ENCODE measurements at places on chromosomes 1 and 21. TPM values are rescaled to one million over a fixed set of nuclear protein-coding genes. Genes with fewer than 3 reads are reported as not detected.

LRRC38 gene
- total RNA-seq: not detected

KRTAP21-2 gene
- not detected for total RNA-seq

BSDC1 gene
- 78.7 TPM for total RNA-seq

MYCL gene
- total RNA-seq: 8.1 TPM

TSPEAR gene
- total RNA-seq: 3.2 TPM

C8B gene
- not detected for total RNA-seq

ILDR2 gene
- 12.3 TPM for total RNA-seq

SLC5A9 gene
- total RNA-seq: 0.83 TPM

DYRK3 gene
- total RNA-seq: 21.2 TPM

CRB1 gene
- 0.54 TPM for total RNA-seq

DNTTIP2 gene
- 10.4 TPM for total RNA-seq

LGR6 gene
- total RNA-seq: not detected

CNIH3 gene
- total RNA-seq: 3.7 TPM

- peaks cover 22% of the 10 kb centered on the region for H3K4me1 ChIP-seq
- no peak overlapping the region for H3K27ac ChIP-seq
- DNase-seq: no peak
- H3K36me3 ChIP-seq: peaks cover 5% of the 10 kb centered on the region
- no peaks in the 10 kb centered on the region for H3K27me3 ChIP-seq
- H3K4me3 ChIP-seq: no peak overlapping the region
These were observed 134.4 kb downstream of the GALNT2 start for GRCh38 chr1:230201445-230201844.

GRCh38 chr1:153608089-153608682 lies 4.8 kb downstream of the S100A16 start:
- DNase-seq: no peak
- no peaks in the 10 kb centered on the region for H3K27me3 ChIP-seq
- peaks cover 32% of the 10 kb centered on the region for H3K4me1 ChIP-seq
- H3K27ac ChIP-seq: peak overlapping the region; percentile 74
- no peak overlapping the region for H3K4me3 ChIP-seq
- H3K36me3 ChIP-seq: no peaks in the 10 kb centered on the region

DNA sequence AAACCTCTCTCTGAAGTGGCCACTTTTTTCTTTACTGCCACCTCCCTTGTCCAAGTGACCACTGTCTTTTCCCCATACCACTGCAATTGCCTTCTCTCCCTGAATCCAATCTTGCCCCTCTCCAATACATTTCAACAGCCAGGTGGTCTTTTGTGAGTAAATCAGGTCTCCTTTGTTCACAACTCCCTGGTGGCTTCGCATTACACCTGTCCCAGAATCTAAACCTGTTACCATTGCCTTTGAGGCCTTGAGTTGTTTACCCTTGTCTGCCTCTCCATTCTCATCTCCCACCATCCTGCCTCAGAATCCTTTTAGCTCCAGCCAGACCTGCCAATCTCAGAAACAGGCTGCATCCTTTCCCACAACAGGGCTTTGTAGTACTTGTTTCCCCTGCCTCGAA lies 21.8 kb upstream of the DYNLT5 start:
- H3K4me1 ChIP-seq: no peaks in the 10 kb centered on the region
- no peaks in the 10 kb centered on the region for H3K36me3 ChIP-seq
- no peaks in the 10 kb centered on the region for H3K27me3 ChIP-seq
- H3K4me3 ChIP-seq: no peak overlapping the region
- no peak overlapping the region for H3K27ac ChIP-seq

DNA sequence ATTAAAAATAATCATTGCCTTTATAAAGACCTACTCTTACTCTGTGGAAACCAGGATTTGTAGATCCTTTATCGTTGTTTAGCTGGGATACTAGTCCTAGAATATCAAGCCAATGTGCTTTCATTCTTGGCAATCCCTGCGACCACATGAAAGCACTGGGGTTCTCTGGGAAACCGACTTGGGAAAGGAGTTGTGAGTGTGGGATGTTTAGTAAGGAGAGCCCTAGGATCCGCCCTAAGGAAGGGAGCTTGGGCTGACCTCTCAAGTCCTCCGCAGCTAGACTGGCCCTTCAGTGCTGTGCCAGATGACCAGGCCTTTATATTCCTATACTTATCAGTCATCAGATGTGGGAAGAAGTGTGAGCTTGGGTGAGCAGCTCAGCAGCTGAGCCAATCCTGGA lies 5.2 kb upstream of the KRTAP19-8 start:
- no peaks in the 10 kb centered on the region for H3K27me3 ChIP-seq
- no peak overlapping the region for H3K4me3 ChIP-seq
- no peaks in the 10 kb centered on the region for H3K4me1 ChIP-seq
- no peak for DNase-seq
- no peaks in the 10 kb centered on the region for H3K36me3 ChIP-seq
- no peak overlapping the region for H3K27ac ChIP-seq

GRCh38 chr21:17003258-17003615 lies 509.6 kb upstream of the CXADR start:
- H3K36me3 ChIP-seq: no peaks in the 10 kb centered on the region
- H3K4me1 ChIP-seq: peaks cover 6% of the 10 kb centered on the region
- H3K4me3 ChIP-seq: no peak overlapping the region
- no peak overlapping the region for H3K27ac ChIP-seq
- DNase-seq: no peak

GRCh38 chr1:235423214-235423652 lies 56.0 kb downstream of the TBCE start:
- DNase-seq: no peak
- H3K36me3 ChIP-seq: no peaks in the 10 kb centered on the region
- no peak overlapping the region for H3K4me3 ChIP-seq
- no peaks in the 10 kb centered on the region for H3K4me1 ChIP-seq
- no peak overlapping the region for H3K27ac ChIP-seq
- no peaks in the 10 kb centered on the region for H3K27me3 ChIP-seq

DNA sequence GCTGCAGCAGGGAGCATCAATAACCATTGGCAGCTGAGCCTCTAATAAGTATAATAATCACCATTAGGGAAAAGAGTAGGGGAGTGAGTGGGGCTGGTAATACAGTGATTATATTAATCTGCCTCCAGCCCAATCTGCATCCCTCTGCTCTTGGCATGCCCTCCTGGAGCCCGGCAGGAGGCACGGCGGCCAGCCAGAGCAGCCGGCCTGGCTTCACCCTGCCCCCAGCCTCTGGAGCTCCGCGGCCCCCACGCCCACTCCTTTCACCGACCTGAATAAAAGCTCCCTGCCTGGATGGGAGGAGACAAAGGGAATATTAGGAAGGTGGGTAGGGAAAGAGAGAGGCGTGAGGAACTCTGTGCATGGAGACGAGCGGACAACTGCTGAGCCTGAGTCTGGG lies 28.3 kb downstream of the OPTC start:
- H3K27ac ChIP-seq: no peak overlapping the region
- no peaks in the 10 kb centered on the region for H3K36me3 ChIP-seq
- no peak for DNase-seq
- H3K4me1 ChIP-seq: peaks cover 13% of the 10 kb centered on the region

- no peaks in the 10 kb centered on the region for H3K27me3 ChIP-seq
- DNase-seq: no peak
- no peak overlapping the region for H3K27ac ChIP-seq
- H3K4me1 ChIP-seq: no peaks in the 10 kb centered on the region
- peaks cover 18% of the 10 kb centered on the region for H3K36me3 ChIP-seq
These were observed 10.2 kb downstream of the COL6A1 start for GRCh38 chr21:45991606-45992300.

GRCh38 chr1:167429612-167430011 lies 88.7 kb downstream of the CD247 start:
- H3K4me1 ChIP-seq: peaks cover 12% of the 10 kb centered on the region
- H3K4me3 ChIP-seq: no peak overlapping the region
- no peak overlapping the region for H3K27ac ChIP-seq
- DNase-seq: no peak
- no peaks in the 10 kb centered on the region for H3K36me3 ChIP-seq

DNA sequence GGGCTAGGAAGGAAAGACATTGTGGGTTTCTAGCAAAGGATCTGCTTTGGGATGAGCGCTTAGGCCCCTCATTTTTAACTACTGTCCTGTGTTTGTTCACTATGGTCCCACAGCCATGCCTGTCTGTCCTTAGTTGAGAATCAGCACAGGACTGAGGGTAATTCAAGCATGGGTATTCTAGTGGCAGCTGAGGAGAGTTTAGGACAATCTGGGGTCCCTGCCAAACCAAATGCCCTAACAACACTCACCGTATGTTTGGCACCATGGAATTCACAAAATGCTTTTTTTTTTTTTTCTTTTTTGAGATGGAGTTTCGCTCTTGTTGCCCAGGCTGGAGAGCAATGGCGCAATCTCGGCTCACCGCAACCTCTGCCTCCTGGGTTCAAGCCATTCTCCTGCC lies 10.4 kb downstream of the ARHGEF11 start:
- no peak for DNase-seq
- H3K4me1 ChIP-seq: no peaks in the 10 kb centered on the region
- H3K27ac ChIP-seq: no peak overlapping the region
- no peak overlapping the region for H3K4me3 ChIP-seq
- H3K27me3 ChIP-seq: no peaks in the 10 kb centered on the region

- H3K27ac ChIP-seq: no peak overlapping the region
- H3K4me1 ChIP-seq: no peaks in the 10 kb centered on the region
- no peaks in the 10 kb centered on the region for H3K36me3 ChIP-seq
- DNase-seq: no peak
- H3K4me3 ChIP-seq: no peak overlapping the region
These were observed 11.6 kb downstream of the UROD start for GRCh38 chr1:45023663-45024062.

DNA sequence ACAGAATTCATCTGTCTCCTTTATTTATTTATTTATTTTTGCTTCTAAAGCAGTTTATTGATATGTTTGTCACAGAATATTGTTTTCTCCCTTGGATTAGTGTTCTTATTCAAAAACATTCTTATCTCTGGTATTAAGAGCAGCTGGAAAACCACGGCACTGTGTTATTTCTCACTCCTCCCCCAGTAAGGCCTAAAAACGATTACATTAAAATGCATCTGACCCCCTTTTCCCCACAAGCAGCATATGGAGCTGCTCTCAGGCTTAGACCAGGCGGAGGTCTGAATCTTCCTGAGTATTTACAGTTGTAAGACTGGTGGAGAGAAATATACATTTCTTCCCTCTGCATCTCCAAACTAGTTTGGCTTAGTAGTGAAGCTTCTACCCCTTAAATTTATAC lies 86.8 kb downstream of the HLX start:
- H3K4me3 ChIP-seq: no peak overlapping the region
- no peaks in the 10 kb centered on the region for H3K36me3 ChIP-seq
- peaks cover 6% of the 10 kb centered on the region for H3K4me1 ChIP-seq
- H3K27ac ChIP-seq: no peak overlapping the region
- no peak for DNase-seq
- no peaks in the 10 kb centered on the region for H3K27me3 ChIP-seq

DNA sequence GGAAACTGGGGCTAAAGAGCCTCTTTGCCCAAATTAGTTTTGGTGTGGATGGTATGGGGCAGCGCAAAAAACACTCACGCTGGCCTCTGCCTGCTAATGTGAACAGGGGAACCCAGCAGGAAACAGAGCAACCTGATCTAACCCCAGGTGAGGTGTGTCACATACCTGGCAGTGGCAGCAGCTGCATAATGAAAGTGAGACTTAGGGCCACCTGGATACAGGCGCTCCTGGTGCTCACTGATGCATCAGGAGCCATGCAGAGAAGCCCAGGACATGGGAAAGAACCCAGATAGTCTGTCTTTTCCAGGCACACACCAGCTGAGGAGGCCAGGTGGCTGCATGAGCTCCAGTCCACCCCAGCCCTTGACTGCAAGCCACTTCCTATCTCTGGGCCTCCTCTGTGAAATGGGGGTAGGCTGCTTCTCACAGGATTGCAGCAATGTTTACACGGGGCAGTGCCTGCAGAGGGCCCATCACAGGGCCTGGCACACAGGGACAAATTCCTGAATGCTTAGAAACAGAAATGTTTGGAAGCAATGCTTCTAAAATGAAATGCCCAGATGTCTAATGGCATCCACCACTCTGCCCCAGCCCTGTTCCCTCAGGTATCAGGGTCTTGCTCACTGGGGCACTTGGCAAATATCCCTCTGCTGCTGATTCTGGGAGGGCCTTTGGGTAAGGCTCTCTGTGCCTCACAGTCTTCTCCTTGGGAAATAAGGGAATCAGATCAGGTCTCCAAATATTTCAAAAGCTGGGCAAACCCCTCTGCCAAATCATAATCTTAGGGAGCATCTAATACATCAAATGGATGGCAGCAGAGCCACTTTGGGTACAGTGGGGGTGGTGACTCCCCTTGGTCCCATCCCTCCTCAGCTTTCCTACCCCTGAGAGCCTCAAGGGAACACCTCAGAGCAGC lies 19.9 kb downstream of the DHCR24 start:
- no peaks in the 10 kb centered on the region for H3K4me1 ChIP-seq
- no peak overlapping the region for H3K4me3 ChIP-seq
- H3K27ac ChIP-seq: no peak overlapping the region
- peaks cover 54% of the 10 kb centered on the region for H3K36me3 ChIP-seq
- no peaks in the 10 kb centered on the region for H3K27me3 ChIP-seq
- DNase-seq: no peak

DNA sequence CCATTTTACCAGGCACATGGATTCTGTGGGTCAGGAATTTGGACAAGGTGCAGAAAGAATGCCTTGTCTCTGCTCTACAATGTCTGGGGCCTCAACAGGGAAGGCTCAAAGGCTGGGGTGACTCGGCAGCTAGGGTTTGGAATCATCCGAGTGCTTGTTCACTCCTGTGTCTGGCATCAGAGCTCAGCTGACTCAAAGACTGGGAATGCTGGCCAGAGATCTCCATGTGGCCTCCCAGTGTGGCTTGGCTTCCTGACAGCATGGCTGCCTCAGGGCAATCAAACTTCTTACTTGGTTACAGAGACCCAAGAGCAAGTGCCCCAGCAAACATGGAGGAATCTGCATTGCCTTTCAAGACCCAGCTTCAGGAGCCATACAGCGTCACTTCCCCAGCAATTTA lies 110.5 kb downstream of the TOMM20 start:
- H3K27ac ChIP-seq: no peak overlapping the region
- H3K27me3 ChIP-seq: no peaks in the 10 kb centered on the region
- no peak for DNase-seq
- H3K4me1 ChIP-seq: peaks cover 11% of the 10 kb centered on the region

- H3K4me3 ChIP-seq: no peak overlapping the region
- no peaks in the 10 kb centered on the region for H3K36me3 ChIP-seq
- DNase-seq: no peak
- no peaks in the 10 kb centered on the region for H3K4me1 ChIP-seq
- no peak overlapping the region for H3K27ac ChIP-seq
- H3K27me3 ChIP-seq: no peaks in the 10 kb centered on the region
These were observed 214.2 kb upstream of the C1orf105 start for GRCh38 chr1:172206256-172206655.

- H3K36me3 ChIP-seq: no peaks in the 10 kb centered on the region
- no peaks in the 10 kb centered on the region for H3K27me3 ChIP-seq
- H3K4me1 ChIP-seq: no peaks in the 10 kb centered on the region
- H3K27ac ChIP-seq: no peak overlapping the region
- H3K4me3 ChIP-seq: no peak overlapping the region
These were observed 164.1 kb upstream of the POGK start for GRCh38 chr1:166675213-166675612.

- no peak for DNase-seq
- H3K27ac ChIP-seq: no peak overlapping the region
- no peaks in the 10 kb centered on the region for H3K27me3 ChIP-seq
These were observed 3.1 kb downstream of the CDCP2 start for GRCh38 chr1:54149734-54150133.

- no peaks in the 10 kb centered on the region for H3K4me1 ChIP-seq
- no peak overlapping the region for H3K27ac ChIP-seq
- H3K36me3 ChIP-seq: peaks cover 11% of the 10 kb centered on the region
- DNase-seq: no peak
These were observed 8.1 kb downstream of the DPH5 start for GRCh38 chr1:101017448-101017847.

- no peak overlapping the region for H3K27ac ChIP-seq
- H3K4me3 ChIP-seq: no peak overlapping the region
- H3K4me1 ChIP-seq: no peaks in the 10 kb centered on the region
- DNase-seq: no peak
These were observed 14.0 kb upstream of the SLC9C2 start for GRCh38 chr1:173616859-173617258.
